ENCODE measurements at places on chromosomes 16 and 17.

GRCh38 chr17:68595496-68595895 is 5.7 kb downstream of the FAM20A start:
- no peak for DNase-seq

GRCh38 chr16:90048347-90048722 is 28.8 kb downstream of the PRDM7 start:
- no peak for DNase-seq

DNA sequence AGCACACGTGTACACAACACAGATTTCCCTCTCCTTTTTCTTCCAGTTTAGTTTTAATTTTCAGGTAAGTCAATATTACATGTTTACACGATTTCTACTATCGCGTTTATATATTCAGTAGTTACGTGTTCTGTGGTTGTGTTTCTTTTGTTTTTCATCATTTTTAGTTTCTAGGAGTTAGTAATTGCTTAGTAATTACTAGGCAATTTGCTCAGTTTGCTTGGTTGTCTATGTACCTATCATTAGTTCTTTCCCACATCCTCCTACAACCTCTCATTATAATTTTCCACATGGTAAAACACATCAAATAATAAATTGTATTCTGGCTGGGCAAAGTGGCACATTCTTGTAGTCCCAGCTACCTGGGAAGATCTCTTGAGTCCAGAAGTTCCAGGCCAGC is 24.6 kb upstream of the GUCY2D start:
- no peak for DNase-seq

GRCh38 chr16:56709443-56710040 is 20.4 kb upstream of the NUP93 start:
- no peak for DNase-seq

DNA sequence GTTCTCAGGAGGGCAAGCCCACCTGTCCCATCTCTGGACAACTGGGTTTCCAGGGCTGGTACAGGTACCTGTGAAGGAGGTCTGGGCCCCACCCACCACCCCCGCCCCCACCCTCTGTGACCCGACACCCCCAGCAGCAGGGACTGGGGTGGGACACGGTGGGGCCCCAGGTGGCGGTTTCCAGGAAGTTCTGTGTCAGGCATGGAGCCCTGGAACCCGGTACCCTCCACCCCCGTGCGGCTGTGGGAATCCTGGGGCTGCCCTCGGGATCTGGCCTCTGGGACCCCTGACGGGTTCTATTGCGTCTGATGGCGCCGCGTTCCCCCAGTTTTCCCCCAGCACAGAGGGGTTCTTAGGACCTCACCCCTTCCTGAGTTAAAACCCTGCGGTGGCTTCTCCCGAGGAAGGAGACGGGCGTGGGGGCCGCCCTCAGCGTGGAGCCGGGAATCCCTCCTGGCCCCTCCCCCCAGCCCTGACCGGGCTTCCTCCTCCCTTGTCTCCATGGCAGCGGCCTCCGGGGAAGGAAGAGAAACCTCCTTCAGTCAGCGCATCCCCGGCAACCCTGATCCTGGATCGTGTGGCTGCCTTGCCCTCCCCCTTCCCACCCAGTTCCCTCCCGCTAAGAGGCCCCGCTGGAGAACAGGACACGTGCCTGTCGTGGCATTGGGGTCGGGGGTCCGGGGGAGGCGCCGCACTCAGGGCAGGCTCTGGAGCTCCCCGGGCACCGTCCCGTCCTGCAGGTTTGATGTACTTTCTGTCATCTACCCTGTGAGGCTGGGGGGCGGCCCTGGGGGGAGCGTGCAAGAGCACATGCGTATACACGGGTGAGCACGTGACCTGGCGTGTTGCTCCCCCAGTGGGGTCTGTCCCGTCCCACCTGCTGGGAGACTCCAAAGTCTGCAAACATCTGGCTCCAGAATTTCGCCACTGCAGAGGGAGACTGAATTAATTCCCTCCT is 30.3 kb downstream of the CACNA1H start:
- DNase-seq, result no peak

DNA sequence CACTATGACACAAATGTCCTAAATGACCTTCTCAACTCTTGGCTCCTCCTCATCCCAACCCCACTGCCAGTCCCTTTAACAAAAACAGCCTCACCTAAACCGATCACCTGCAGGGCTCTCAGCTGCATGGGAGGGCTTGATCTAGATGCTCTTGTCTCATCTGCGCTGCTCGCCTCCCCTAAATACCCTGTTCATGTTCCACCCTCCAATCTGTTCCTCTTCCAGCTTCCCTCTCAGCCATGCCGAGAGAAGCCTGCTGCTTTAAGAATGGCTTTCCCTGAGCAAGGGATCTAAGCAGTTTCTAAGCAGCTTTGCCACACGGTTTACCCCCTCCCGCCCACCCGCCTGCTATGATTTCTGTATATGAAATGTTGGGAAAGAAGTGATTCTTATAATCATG is 23.7 kb downstream of the PIPOX start:
- DNase-seq, result no peak

GRCh38 chr17:82160075-82160474 is 52.6 kb downstream of the CCDC57 start:
- DNase-seq, result no peak

- DNase-seq, result no peak
These were observed 326.9 kb downstream of the SLC39A11 start for GRCh38 chr17:72765368-72766153.

- no peak for DNase-seq
These were observed 107.4 kb upstream of the ANKFN1 start for GRCh38 chr17:56045872-56046271.

DNA sequence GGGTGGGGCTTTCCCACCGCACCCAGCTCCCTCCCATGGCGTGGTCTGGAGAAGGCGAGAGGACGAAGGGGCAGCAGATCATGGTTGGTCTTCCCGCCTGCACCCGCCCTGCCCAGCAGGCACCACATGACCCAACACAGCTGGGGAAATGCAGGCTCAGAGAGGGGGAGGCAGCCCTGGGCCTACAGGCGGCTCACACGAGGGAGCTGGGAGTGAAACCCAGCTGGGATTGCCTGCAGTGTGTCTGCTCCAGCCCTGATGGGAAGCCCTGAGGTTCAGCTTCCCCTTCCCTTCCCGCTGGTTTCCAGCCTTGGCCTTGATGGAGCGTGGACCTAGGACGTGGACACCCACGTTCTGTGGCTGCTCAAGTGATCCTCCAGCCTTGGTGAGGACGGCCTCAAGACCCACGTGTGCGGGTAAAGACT is 20.0 kb upstream of the PABPN1L start:
- no peak for DNase-seq

DNA sequence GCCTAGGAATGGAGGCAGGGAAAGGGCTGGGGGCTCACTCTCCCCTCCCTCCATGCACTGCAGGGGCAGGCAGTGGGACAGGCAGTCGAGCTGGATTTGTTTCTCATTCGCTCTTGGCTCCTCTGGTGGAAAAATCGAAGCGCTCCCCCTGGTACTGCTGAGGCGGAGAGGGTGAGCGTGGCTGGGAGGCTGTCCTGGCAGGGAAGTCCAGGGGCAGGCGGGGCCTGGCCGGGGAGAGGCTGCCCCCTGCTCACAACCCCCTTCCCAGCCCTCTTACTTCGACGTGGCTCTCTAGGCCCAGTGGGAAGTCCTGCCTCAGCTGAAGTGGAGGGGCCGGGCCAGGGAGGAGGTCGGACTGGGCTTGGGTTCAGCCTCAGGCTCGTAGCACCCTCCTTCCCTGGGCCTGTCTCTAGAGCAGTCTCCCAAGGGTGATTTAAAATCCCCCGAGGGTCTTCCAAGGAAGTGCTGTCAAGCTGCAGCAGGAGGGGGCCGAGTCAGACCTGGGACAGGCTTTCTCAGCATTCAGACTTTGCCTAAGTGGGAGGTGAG is 16.5 kb upstream of the TMEM92 start:
- DNase-seq, result no peak

GRCh38 chr17:81119223-81120148 is 45.8 kb upstream of the PVALEF start:
- DNase-seq, result peak; percentile 86

GRCh38 chr17:65542610-65543009 is 18.8 kb downstream of the AXIN2 start:
- no peak for DNase-seq

GRCh38 chr16:19179546-19180490 is 11.8 kb downstream of the SYT17 start:
- DNase-seq, result peak; percentile 20

DNA sequence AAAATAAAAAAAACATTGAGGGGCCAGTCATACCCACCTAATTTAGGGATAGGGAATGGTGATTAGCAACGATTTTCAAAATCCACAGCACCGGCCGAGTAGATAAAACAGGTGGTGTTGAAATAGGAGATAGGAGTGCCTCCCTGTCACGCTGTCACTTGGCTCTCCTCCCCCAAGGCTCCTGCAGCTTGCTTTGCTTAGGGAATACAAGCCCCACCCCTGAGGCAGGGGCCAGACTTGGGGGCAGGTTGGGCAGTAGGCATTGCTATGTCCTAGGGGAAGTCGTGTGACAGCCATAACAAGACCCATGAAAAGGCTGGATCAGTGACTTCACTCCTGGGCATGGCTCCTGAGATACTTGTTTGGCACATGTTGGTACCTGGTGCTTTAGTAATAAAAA is 25.8 kb downstream of the POLR2A start:
- DNase-seq, result no peak

- peak; percentile 35 for DNase-seq
These were observed 629 bp downstream of the GEMIN4 start for GRCh38 chr17:751269-752001.

- DNase-seq, result no peak
These were observed 5.8 kb upstream of the GNA13 start for GRCh38 chr17:65062171-65062915.

DNA sequence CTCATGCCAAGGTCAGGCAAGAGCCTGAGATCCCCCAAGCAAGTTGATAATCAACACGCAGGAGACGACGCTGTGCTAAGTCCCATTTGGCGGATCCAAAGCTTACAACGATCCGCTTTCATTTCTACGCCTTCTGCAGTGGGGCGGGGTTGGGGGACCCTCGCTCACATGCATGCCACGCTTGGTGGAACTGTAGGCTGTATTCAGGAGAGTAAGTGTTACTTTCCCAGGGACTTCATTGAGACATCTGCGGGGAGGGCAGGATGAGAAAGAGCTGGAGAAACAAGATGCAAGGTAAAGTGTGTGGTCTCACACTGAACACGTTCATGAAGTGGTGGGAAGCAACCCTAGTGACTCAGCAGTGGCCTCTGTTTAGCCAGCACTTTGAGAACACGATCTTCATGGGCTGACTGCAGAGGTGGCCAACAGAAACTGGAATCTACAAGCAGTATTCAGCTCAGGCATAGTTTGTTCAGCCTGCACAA is 100.5 kb downstream of the XYLT1 start:
- no peak for DNase-seq

DNA sequence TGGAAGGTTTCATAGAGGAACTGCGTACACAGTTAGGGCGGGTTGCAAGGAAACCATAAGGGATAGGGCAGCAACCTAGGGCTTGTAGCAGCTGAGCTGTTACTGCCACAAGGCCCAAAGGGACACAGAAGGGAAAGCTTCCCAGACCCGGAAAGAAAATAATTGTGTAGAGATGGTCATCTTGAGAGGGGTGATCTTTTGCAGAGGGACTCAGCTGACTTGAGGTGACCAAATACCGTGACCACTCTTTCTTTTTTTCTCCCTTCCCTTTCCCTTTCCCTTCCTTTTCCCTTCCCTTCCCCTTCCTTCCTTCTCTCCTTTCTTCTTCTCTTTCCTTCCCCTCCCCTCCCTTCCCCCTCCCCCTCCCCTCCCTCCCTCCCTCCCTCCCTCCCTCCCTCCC is 8.5 kb upstream of the CREBBP start:
- DNase-seq, result no peak

- DNase-seq, result no peak
These were observed 510.2 kb downstream of the WWOX start for GRCh38 chr16:78609402-78610274.

DNA sequence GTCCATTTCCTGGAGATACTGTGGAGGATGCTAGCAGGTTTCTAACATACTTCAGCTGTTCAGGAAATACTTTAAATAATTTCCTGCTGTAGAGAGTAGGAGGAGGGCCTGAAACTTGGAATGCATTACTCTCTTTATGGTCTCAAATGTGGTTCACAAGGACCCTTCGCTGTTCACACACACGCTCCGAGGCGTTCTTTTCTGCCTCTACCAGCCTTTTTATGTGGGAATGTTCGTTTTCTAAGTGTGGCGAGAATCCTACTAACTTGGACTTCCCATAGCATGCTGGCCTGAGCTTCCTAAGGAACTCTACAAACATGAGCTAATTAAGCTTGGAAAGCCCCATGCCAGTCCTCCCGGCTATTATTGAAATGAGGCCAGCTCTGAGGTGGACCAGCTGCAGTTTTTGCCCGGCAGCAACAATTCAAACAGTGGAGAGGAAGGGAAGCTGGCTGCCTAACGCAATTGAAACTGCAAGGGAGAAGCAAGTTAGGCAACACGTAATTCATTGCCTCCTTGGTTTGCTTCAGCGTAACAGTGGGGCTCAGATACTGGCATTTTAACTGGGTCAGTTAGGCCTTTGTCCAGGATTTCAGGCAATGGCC is 18.9 kb downstream of the KPNA2 start:
- no peak for DNase-seq

DNA sequence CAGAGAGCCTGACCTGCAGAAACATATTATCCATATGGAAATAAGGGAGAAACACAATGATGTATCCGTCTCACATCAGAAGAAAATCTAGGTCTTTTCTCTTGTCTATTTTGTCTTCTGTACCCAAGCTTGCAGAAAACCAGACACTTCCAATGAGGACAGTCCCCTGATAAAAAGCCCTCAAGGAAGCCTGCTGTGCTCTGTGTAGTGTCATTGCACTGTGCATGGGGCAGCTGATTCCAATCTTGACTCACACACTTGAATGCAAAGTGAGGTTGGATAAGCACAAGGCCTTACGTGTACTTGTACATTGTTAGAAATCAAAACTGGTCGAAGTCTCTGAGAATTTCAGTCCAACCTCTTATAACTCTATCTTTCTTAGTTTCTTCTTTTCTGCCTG is 256.6 kb upstream of the MYOCD start:
- no peak for DNase-seq

- no peak for DNase-seq
These were observed at the start of gene TLCD3B for GRCh38 chr16:30030841-30031413. TSS of gene TLCD3B (minus strand) at chr16:30031271. CDS start at chr16:30030527, 744 bp downstream.

DNA sequence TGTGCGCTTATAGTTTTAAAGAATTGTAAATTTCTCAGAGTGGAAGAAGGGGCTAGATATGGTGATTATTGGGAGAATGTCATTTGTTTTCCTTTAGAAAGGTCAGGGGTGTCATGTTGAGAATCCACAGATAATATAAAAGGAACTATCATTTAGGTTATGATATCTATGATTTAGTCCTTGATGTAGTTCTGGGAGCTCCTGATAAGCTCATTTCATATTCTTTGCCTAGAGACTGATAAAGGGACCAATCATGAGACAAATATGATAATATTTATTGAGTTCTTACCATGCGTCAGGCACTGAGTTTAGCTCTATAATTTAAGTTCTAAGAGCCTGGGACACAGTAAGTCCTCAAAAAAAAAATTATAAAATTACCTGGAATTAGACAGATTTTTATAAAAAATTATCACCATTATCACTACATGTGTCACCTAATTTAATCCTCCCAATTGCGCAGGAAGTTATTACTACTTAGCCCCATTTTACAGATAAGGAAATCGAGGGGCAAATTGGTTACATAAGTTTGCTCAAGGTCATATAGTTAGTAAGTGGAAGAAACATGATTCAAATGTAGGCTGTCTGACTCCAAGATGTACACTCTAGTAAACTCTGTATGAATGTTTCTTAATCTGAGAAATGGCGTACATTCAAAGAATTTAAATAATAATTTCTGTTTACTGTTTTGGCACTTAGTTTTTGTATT is 2.5 kb downstream of the AATF start:
- no peak for DNase-seq

GRCh38 chr17:2418572-2418971 is 17.7 kb upstream of the MNT start:
- DNase-seq, result no peak

GRCh38 chr17:71885662-71886061 is 235.2 kb upstream of the SOX9 start:
- no peak for DNase-seq

- DNase-seq, result no peak
These were observed 505.5 kb downstream of the NPIPA7 start for GRCh38 chr16:16884451-16884850.
